Right lobe of liver (tissue), 6 donors: ENCODE measurements at places on chromosomes 5 and 9. TPM values are rescaled to one million over a fixed set of nuclear protein-coding genes. Genes with fewer than 3 reads are reported as not detected.
A peak's percentile ranks its signal among the peaks of the same experiment; 100 is the strongest.

DNA sequence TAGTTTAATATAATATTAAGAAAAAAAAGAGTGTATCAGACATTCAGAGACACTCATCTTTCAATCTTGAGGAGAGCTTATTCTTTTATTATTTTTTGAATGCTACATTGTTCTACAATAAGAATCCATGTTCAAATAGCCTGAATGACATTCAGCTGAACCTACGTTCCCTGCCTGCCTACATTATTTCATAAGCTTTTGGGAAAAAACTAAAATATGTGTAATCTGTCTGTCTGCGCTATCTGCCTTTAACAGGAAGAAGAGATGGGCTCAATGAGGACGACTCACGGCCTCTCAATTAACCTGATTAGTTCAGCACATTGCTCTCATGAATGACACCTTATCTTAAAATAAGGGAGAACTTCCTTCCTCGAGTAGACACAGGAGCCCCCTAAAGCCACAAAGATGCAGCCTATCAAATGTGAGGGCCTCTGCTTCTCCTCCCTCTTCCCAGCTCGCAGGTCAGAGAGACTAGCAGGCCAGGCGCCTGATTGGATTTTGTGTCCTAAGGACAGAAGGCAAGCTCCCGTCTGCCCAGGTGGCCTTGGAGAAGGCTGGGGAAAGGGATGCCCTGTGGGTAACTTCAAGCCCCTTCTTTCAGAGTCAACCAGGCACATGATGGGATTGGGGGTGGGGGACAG is 37.8 kb downstream of the EBF1 start:
- peak; percentile 55 for DNase-seq

GCNT4 gene
- 1.7 TPM for total RNA-seq

GRCh38 chr9:36328798-36329411 is 70.7 kb upstream of the GNE start:
- no peak for DNase-seq

NMUR2 gene
- not detected for total RNA-seq

ARL14EPL gene
- total RNA-seq, result not detected

TNC gene
- total RNA-seq, result 2.2 TPM

NSA2 gene
- total RNA-seq, result 62.3 TPM

- DNase-seq, result peak; percentile 3
These were observed 87.4 kb downstream of the PAX5 start for GRCh38 chr9:36946653-36947052.

GRCh38 chr5:170479484-170479883 is 24.3 kb upstream of the KCNIP1 start:
- no peak for DNase-seq

DNA sequence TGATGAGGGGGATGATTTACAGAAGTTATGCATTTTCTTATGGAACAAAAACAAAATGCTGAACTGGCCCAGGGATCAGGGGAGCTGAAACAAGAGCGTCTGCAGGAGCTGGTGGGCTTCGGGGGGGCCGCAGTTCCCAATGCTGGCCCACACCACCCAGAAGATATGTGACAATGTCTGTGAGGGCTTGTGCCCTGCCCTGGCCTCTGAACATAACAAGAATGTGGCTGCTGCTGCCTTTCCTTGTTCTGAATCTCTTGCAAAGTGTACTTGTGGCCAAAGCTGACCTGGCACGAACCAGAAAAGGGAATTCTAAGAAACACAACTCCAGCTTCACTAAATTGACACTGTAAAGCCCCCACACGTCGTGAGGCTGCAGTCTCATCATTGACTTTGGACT is 66.7 kb downstream of the SEC61B start:
- DNase-seq, result no peak

DNA sequence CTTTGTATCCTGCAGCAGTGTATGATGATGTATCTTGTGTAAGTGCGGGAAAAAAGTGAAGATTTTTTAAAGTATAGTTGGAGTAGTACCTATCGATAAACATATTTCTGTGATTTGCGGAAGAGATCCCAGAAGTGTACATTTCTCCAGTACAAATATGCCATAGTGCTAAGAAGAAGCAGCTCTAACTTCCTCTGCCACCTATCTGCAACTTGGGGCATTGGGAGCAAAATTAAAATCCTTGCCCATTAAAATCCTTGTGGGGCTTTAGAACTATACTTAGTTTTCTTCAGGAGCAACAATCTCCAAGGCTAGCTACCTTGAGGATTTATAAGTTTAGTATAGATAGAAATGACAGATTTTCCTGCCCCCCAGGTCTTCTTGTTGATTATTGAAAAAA is 123.7 kb downstream of the VCAN start:
- DNase-seq, result no peak

GRCh38 chr9:127154390-127155191 is 32.2 kb upstream of the ANGPTL2 start:
- peak; percentile 28 for DNase-seq

GRCh38 chr5:145180371-145180770 is 654.8 kb downstream of the PRELID2 start:
- DNase-seq, result no peak

ST8SIA4 gene
- total RNA-seq, result 6.7 TPM

AFAP1L1 gene
- total RNA-seq, result 4.2 TPM

DNA sequence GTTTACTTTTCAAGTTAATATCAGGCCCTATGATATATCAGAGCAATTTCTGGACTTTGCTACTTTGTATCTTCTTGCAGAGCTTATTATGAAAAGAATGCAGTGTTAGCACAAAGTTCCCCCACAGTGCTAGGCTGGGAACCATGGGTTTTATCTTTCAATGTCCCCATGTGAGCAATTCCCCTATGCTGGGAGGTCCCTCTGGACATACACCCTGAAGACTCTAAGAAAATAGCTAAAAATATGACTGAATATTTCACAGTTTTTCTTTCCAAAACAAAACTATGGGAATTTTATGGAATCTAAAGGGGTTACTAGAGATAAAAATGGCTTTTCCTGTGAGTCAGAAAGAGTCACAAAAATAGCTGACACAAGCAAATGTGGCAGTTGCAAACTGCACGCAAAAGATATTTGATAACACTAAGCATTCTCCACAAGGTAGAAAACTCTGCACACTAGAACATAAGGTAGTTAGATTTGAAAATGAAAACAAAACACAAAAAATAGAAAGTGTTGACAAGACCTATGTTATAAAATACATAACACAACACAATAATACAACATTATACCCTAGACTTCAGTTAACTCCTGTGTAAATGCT is 487.5 kb upstream of the GRIN3A start:
- no peak for DNase-seq

LCN12 gene
- total RNA-seq, result 20.0 TPM
